ENCODE measurements at places on chromosomes 13 and 19. TPM values are rescaled to one million over a fixed set of nuclear protein-coding genes. Genes with fewer than 3 reads are reported as not detected.

The KCNRG gene
- 7.7 TPM for total RNA-seq

The CPT1C gene
- 31.2 TPM for total RNA-seq

The KLF16 gene
- 3.9 TPM for total RNA-seq

The ERVV-1 gene
- not detected for total RNA-seq

The HSD11B1L gene
- 11.0 TPM for total RNA-seq

The PLPP2 gene
- total RNA-seq, result 26.6 TPM

The SLC10A2 gene
- total RNA-seq, result not detected

The SLITRK6 gene
- total RNA-seq, result 14.6 TPM

The KIR2DL3 gene
- total RNA-seq, result not detected

The ZNF583 gene
- total RNA-seq, result 5.4 TPM

The SPTBN4 gene
- 6.6 TPM for total RNA-seq

The ZNF546 gene
- total RNA-seq, result 15.7 TPM

The CDX2 gene
- not detected for total RNA-seq

The TPTE2 gene
- total RNA-seq, result not detected

The LRG1 gene
- not detected for total RNA-seq

The SHISA7 gene
- not detected for total RNA-seq

The EDNRB gene
- total RNA-seq, result 0.99 TPM

The IRGC gene
- not detected for total RNA-seq

The SHANK1 gene
- 1.8 TPM for total RNA-seq

The FGF22 gene
- under 0.01 TPM for total RNA-seq

The URAD gene
- not detected for total RNA-seq

The PNMA8C gene
- 0.17 TPM for total RNA-seq

The NKPD1 gene
- total RNA-seq, result 0.26 TPM

The CD320 gene
- 9.8 TPM for total RNA-seq

The CCDC8 gene
- total RNA-seq, result 17.2 TPM

The ZMYM2 gene
- 63.4 TPM for total RNA-seq

The MISP gene
- not detected for total RNA-seq

The CCDC70 gene
- total RNA-seq, result not detected

The IZUMO4 gene
- total RNA-seq, result 1.3 TPM

The CCNA1 gene
- total RNA-seq, result not detected

The SCN1B gene
- total RNA-seq, result 14.1 TPM

The TBXA2R gene
- 0.77 TPM for total RNA-seq

The SIGLECL1 gene
- total RNA-seq, result not detected

The PRRG2 gene
- 0.17 TPM for total RNA-seq

The ZNF491 gene
- total RNA-seq, result 5.8 TPM

The FFAR1 gene
- not detected for total RNA-seq

The CBLC gene
- under 0.01 TPM for total RNA-seq

The CEACAM4 gene
- total RNA-seq, result not detected

The CEACAM3 gene
- not detected for total RNA-seq

The C19orf85 gene
- total RNA-seq, result not detected

The ZNF429 gene
- total RNA-seq, result 5.6 TPM

The CD70 gene
- not detected for total RNA-seq

The OCEL1 gene
- 4.6 TPM for total RNA-seq

The NR1H2 gene
- 82.4 TPM for total RNA-seq

The GIPC1 gene
- 129 TPM for total RNA-seq

The SMG9 gene
- total RNA-seq, result 6.1 TPM

The KLK4 gene
- total RNA-seq, result not detected

The OR7A5 gene
- total RNA-seq, result not detected

The DAPK3 gene
- total RNA-seq, result 113 TPM

The CCL25 gene
- not detected for total RNA-seq
